ENCODE measurements at places on chromosomes 3 and 15.

GRCh38 chr3:25781145-25781757, 2.0 kb downstream of the NGLY1 start:
- no peak for DNase-seq

GRCh38 chr15:66284271-66284670, 9.1 kb upstream of the DIS3L start:
- no peak for DNase-seq

- no peak for DNase-seq
Measured at GRCh38 chr3:9590282-9590791, 36.7 kb upstream of the LHFPL4 start.

DNA sequence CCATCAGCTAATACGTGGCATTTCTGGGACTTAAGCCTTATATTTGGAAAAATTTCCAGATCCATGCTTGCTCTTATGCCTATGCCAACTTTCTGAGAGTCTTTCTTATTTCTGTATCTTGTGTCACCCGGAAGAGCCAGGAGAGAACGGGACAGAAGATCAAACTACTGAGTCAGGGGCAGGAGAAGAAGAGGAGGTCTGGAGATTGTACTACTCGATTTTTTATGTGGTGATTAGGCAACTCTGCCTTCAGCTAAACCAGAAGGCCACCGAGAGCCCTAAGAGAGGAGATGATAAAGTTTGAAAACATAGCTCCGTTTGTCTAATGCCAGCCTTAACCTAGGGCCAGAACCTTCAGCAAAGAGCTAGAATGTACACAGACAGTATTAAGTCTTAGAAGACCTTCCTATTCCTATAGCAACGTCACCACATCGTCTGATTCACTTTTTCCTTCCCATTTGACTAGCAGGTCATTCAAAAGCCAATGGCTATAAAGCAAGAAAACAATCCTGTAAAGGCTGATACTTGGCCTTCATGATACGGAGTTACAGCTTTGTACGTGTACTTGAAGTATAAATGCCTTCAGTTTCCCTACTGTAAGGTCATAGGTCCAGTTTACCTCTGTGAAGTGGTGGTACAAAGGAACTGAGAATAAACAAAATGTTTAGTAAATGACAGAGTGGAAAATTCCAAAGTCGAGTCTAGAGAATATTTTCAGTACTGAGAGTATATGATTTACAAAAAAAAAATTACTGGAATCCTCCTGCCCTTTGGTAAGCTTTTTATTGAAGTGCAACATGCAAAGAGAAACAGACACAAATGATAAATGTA, 96.1 kb upstream of the ICE2 start:
- DNase-seq: no peak

- DNase-seq: no peak
Measured at GRCh38 chr3:126691765-126692164, 12.3 kb upstream of the CHCHD6 start.

- no peak for DNase-seq
Measured at GRCh38 chr3:48215466-48215865, 7.8 kb upstream of the CAMP start.

- no peak for DNase-seq
Measured at GRCh38 chr3:42856544-42856943, 19.1 kb downstream of the CYP8B1 start.

DNA sequence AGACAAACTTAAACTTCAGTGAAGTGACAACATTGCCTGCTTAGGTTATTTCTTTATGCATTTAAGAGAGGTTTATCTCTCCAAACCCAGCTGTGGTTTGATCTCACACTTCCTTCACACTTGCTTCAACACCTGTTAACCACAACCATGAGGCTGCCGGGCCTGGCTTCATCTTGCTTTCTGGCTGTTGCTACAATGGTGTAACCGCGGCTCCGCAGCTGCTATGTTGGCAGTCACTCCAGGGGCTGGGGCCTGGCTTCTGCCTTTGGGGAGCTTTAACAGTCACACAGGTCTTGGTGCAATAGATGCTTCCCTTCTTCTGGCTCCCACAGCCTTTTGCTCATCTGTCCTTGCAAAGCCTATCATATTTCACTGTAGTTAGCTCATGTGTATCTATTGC, 72.9 kb upstream of the MNS1 start:
- no peak for DNase-seq

DNA sequence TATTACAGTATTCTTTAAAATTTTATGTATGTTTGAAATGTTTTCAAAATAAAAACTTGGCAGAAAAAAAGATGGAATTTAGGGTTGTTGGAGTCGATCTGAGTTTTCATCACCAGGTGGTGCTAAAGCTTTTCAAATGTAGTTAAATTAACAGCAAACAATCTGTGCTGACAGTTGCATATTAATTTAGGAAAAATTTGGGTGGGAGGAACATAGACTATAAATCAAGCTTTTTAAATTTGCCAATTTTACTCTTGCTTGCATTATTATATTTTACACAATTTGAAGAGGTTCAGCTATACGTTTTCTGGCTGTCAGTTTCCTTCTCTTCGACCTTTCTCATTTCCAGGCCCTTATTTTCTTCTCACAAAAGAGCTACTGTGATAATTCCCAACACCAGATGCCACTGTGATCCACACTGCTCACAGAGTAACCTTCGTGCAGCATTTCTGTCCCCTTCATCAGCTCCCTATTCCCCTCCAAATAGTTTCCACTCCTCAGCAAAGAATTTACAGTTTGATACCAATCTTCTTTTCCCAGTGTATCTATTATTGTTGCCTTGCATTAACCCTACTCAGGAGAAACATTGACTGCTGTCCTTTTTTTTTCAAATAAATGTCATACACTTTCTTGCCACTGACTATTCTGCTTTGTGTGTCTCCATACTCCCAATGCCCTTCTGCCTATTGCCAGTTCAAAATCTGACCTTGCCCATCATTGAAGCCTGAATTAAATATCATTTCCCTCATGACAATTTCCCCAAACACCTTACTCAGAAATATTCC, 53.4 kb upstream of the EIF5A2 start:
- DNase-seq: no peak

- no peak for DNase-seq
Measured at GRCh38 chr3:48879307-48879993, 19.2 kb downstream of the SLC25A20 start.
